NCI-H524 (cell line): ENCODE measurements at places on chromosomes 1 and 21.

GRCh38 chr1:185337246-185337645, 20.2 kb upstream of the IVNS1ABP start:
- no peak for DNase-seq

- no peak for DNase-seq
Observed at GRCh38 chr1:39076127-39076798, 50.1 kb downstream of the NDUFS5 start.

GRCh38 chr1:205358579-205358978, 1.9 kb upstream of the KLHDC8A start:
- DNase-seq, result no peak

DNA sequence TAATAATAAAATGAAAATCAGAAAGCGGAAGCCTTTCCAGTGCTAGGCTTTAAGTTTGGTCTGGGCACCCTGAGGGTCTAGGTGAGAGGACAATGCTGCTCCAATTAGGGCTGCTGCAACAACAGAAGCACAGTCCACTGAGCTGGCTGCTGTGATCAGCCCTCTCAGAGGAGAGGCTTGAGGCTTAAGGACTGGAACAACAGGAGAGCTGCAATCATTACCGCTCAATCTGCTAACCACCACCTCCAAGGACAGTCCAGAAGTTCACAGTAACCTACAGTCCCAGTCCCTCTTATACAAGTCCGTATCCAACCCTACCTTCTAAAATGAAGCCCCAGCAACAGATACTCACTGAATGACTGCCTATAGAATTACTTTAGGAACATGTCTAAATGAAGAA, 62.1 kb downstream of the USP24 start:
- DNase-seq, result no peak

- no peak for DNase-seq
Observed at GRCh38 chr1:51968632-51969031, 21.9 kb downstream of the RAB3B start.

DNA sequence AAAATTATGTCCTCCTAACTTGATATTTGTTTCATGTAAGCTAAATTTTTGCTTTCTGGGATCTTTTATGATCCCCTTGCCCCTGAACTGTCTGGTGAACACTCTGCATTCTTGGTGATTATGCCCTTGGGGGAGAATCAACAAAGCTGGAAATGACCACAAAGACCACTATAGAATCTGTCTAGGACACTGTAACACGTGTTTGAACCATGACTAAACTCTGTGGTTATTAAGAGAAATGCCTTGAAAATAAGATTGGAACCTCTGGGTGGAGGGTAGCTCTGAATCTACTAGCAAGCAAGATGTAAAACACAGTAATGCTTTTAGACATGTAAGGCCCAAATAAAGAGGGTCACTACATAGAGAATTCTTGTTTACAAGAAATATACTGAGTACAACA, 237.5 kb downstream of the HMCN1 start:
- no peak for DNase-seq

DNA sequence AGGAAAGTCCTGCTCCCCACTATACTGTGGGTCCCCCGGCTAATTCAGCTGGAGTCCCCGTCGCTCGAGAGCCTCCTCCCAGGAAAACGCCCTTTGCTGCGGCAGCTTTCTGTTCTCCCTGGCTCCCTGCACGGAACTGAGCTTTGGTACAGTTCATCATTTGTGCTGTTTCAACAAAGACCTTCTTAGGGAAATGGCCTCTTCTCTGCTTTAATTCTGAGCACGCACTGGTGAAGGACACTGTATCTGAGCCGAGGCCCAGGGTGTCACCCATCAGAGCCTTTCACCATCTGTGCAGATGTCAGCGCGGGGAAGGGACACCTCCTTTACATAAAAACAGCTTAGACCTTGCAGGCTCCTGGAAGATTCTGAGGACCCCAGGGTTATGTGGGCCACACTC, 13.5 kb upstream of the PEX10 start:
- DNase-seq, result no peak

DNA sequence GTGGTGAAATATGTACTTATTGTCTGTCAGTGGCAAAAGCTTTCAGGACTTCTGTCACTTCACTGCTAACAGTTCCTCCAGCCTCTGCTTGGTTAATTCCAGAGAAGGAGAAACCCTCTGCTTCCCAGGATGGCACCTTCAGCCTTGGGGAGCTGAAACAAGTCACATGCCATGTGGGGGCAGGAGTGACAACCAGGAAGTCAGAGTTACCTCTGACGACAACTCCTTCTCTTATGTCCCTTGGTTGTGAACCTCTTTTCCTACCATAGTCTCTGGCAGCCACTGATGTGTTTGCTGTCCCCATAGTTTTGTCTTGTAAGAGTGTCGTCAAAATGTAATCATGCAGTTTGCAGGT, 53.6 kb downstream of the FCRL5 start:
- DNase-seq, result no peak

DNA sequence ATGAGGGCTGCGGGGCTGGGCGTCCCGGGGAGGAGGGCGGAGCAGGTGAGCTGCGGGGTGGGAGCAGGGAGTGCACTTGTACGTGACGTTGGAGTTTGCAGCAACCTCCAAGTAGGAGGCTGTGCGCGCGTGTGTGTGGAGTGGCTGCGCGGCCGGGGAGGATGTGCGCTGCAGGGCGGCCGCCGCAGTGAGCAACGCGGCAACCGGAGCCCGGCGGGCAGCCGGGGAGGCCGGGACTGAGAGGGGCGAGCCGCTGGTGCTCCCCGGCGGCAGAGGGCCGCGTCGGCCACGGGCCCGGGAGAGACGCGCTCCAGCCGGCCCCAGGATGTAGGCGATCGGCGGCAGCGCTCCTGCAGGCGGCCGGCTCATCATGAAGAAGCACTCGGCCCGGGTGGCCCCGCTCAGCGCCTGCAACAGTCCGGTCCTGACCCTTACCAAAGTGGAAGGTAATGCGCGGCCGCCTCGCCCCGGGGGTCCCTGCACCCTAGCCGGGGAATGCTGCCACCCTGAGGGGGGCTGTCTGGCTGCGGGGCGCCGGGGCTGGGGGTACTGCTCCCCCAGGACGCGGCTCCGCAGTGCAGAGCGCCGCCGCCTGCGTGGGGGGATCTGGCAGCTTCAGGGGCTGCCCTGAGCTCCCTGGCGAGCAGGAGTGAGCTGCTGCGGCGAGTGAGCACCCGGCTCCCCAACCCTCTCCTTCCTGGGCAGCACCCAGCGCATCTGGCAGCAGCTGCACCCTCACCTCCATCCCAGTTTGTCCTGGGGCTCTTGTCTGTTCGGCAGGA, 158.9 kb upstream of the COA6 start:
- DNase-seq, result no peak

- DNase-seq, result no peak
Observed at GRCh38 chr1:223641523-223642039, 23.9 kb downstream of the CAPN8 start.

DNA sequence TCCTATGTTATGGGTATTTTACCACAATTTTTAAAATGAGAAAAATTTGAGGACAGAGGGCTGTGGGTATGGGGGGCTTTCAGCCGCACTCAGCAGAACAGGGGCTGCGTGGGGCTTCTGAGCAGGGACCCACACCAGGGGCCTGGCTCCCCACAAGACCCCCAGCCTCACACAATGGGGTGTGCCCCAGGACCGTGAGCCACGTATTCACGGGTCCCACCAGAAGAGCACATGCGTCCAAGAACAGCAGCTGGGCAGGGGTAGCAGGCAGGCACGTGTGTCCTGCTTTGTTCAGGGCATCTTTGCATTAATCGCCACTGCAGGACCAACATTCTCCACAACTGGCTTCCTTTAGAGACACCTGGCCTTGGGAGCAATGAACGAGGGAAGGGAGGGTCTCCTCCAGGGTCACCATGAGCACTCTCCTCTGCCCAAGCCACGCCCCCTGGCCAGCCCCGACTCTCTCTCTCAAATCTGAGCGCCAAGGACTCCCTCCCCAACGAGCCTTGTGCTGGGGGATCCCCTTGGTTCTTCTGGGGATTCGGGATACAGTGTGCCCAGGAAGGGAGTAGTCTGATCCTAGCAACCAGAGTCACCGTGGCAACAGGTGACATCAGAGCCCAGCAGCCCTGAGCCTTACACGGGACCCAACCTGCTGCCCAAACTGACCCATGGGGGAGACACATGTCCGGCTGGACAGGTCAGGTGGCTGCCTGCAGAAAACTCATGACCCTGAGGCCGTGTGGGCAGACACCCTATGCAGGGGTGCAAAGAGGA, 7.4 kb upstream of the ARF1 start:
- DNase-seq, result no peak

DNA sequence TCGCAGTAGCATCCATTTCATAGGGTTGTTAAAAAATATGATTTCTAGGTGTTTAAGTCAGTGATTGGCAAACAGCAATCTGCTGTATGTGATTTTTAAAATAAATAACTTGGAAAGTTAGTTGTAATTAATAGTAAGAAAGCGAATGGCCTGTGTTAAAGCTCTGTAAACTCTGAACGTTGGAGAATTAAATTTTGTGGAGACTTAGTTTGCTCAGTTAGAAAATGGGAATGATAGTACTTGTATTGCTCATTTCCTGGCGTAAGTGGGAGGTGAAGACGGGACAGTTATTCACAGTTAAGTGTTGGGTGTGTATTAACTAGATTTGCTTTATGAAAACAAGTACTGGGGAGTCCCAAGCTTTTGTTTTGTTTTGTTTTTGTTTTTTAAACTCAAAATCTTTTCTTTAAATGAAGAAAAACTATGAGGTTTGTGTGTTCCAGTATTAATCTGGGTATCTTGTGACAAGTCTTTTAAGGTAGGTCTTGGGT, 995 bp downstream of the CACYBP start:
- DNase-seq, result no peak

DNA sequence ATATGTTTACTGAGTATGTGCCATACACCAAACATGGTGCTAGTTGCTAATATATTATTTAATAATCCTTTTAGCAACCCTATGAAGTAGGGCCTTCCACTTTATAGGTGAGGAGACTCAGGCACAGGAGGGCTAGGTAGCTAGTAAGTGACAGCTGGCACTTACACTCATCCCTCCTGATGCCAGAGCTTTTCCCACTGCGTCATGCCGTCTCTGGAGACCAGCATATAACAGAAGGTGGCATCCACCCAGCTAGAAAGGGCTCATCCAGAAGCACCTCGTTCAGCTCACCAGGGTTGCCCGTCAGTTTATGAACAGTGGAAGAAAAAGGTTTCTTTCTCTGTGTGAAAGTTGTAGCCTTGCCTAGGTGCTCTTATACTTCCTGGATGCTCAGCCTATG, 108.9 kb downstream of the NOS1AP start:
- peak; percentile 85 for DNase-seq

DNA sequence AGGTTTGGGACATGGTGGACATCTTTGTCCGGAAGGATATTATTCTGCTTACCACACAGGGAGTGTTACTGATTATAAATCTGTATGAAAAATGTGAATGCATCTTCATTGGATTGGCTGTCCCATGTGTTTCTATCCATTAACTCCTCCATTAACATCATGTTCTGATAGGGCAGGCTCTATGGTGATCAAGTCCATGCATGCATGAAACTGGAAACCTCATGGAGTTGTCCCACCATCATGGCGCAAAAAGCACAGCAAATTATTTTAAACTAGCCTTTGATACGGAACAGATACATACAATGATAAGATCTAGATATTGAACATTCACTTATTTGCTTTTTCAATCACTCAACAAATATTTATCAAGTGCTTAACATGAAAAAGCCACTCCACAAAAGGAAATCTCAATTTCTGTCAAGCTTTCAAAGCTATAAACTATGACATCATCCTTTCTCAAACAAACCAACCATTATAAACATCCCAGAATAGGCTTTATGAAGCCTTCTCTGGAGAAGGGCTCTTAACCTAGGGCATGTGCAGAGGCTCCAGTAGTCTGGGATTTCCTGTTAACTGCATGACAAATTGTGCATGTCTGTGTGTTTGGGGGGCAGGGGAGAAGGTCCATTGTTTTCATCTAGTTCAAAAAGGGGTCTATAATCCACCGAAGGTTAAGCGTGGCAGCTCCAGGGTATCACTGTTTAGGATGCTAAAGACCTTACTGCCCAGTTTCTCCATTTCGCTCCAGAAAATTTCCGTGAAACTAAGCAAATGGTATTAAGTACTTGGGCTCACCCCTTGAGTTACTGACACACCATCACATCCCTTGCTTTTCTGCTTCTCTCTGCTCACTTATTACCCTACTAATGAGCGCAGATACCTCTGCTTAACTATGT, 46.1 kb downstream of the ADAMTS1 start:
- DNase-seq, result no peak

- no peak for DNase-seq
Observed at GRCh38 chr1:101437800-101438199, 201.0 kb downstream of the S1PR1 start.

- no peak for DNase-seq
Observed at GRCh38 chr1:26156285-26157038, 2.4 kb upstream of the FAM110D start.

GRCh38 chr1:162835157-162835899, 25.6 kb downstream of the CCDC190 start:
- no peak for DNase-seq

GRCh38 chr1:15279576-15280230, 32.7 kb downstream of the FHAD1 start:
- DNase-seq, result no peak

GRCh38 chr1:225998560-225999226, 450 bp downstream of the SDE2 start:
- no peak for DNase-seq

DNA sequence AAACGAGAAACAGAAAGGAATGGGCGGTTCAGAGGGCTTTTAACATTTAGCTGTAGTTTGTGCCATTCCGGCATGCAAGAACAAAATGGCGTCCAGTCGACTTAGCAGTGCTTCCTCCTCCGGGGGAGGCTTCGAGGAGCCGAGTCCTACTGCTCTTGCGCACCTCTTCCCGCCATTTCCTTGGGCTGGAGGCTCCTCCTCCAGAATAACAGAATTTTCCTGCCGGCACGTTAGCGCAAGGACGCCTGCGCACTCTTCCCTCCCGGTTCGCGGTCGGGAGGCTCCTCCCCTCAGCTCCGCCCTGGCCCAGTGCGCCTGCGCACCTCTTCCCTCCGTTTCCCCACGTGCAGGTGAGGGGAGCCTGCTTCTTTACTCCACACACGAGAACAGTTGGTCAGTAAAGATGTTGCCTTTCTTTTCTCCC, 1.0 kb downstream of the DMRTB1 start:
- DNase-seq, result no peak

DNA sequence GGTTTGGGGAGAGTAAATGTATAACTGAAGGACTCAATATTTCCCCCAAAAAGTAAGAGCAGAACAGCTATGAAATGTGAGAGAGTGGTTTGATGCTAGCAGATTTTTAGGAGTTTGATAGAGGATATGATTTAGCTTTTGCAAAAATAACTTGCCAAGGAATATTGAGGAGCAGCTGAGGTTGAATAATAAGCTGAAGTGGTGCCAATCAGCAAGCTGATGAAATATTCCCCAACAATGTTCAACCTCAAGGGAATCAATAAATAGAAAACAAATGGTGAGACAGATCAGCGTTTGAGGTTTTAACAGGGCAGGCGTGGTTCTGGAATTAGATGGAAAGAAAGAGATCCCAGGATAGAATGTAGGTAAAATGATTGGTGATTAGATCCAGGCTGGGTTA, 413.4 kb upstream of the ADAMTS5 start:
- no peak for DNase-seq

- DNase-seq, result no peak
Observed at GRCh38 chr1:219926363-219926998, 1.9 kb downstream of the SLC30A10 start.

GRCh38 chr1:164562061-164562460, 3.1 kb downstream of the PBX1 start:
- DNase-seq, result no peak
